ENCODE measurements at places on chromosomes 5 and 9.
A peak's percentile ranks its signal among the peaks of the same experiment; 100 is the strongest.

DNA sequence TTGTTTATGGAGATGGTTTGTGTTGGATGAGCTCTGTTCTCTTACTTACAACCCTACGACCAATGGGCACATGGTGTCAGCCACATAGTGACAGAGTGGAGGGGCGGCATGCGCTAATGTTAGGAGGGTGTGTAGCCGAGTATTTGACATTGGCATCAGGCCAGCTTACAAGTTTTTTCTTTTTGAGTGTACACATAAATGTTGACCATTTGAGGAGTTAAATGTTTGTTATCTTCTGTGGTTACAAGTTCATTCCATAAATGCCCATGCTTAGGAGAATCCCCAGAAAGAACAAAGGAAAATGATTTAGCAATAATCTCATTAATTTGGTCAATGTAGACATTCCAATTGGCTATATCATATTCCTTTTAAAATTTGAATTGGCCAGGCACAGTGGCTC is 180.1 kb upstream of the ELL2 start:
- DNase-seq = no peak

DNA sequence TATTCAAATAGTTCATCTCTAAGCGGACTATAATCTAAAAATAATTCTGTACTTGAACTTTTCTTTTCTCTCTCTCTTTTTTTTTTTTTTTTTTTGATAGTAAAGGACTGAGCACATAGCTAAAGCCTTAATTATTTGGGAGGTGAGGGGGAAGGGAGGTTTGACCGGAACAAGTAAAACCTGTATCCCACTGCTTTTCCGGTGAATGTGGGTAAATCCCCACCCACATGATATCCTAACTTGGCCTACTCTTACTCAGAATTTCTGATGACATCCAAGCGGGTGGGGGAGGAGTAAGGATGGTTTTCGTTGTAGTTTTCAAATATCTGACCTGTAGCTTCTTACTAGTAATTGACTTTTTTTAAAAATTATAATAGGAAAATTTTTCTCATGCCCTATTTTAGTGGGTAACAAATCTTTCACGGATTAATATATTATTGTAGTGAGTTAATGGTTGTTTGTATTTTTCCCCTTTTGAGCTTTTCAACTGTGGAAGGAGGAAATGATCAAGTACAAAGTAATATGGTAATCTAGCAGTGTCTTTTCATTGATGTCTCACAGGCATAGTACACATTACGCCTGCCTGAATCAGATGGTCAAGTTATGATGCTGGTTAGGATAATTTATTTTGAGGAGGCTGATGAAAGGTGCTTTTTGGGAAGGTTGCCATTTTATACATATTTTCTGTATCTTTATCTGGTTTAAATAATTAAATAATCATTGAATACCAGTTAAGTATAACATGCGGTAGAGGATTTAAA is 2.2 kb upstream of the ELL2 start:
- DNase-seq = peak; percentile 75

DNA sequence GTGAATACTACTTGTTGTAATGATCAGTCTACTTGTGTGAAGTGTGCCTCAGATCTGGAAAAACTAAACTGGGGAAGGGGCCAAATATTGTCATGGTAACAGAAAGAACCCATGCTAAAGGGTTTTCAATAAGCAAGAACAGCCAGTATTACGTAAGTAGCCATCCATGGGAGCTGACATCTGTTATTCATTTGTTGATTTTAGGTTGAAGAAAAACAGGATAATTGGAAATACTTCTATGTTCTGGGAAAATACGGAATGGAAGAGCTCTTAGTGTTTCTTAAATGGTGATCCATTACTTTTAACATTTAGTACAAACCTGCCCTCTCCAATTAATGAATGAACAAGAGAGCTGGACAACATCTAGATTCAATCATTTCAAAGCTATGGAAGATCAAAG is 485.8 kb downstream of the NTRK2 start:
- no peak for DNase-seq

GRCh38 chr9:132997591-132997990 is 19.1 kb downstream of the GFI1B start:
- no peak for DNase-seq

DNA sequence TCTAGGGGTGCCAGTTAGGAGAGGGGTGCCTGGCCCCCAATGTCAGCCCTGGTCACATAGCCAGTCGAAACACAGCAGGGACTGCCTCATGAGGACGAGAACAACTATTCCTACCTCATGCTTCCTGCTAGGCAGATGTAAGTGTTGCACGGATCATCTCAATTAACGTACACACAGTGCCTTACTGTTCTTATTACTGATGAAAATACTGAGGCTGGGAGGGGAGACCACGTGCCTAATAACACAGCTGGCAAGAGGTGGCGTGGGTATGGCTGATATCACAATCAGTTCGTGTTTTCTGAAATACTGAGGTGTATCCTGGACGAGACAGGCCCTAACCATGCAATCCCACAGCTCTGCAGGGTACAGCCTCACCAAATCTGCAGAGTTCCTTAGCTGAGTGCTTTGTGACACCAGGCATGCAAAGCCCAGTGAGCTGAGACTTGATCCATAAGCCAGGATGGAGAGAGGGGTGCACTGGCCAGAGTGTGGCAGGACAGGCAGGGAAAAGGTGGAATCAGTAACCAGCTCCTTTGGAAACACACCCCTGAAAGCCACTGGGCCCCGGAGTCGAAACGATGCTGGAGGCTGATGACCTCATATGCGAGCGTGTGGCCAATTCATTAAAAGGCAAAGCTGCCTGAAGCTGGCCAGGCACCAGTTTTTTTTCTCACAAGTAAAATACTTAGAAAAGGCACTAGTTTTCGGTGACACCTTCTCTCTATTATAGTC is 63.9 kb downstream of the PRRT1B start:
- no peak for DNase-seq

DNA sequence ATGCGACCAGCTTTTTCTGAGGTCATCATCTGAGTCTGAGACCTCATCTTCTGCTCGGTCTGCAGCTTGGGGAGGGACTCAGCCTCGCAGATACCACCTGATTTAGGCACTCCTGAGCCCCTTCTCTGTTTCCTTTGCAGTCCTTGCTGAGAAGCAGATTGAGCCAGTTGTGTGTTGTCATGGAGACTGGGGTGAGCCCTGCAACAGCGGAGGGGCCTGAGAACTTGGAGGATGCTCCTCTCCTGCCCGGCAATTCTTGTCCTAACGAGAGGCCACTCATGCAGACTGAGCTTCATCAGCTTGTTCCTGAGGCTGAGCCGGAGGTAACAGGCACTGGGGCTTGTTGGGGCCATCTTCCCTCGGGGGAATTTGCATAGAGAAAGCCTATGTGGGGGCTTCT is 19.2 kb downstream of the TEX53 start:
- DNase-seq = no peak

GRCh38 chr9:6029604-6030274 is 14.3 kb upstream of the RANBP6 start:
- no peak for DNase-seq

DNA sequence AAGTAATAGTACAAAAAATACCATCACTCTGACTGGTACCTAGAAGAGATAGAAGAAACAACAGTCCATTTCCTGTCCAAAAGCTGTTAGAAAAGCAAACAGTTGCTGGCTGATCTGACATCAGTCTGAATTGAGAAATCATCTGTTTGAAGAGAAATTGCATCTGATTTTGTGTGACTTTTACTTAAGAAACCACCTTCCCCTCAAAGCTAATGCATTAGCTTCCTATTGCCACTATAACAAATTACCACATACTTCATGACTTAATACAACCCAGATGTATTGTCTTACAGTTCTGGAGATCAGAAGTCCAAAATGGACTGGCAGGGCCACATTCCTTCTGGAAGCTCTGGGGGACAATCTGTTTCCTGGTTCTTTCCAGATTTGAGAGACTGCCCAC is 385.9 kb upstream of the TLE4 start:
- no peak for DNase-seq

GRCh38 chr5:154284433-154284832 is 93.9 kb downstream of the GALNT10 start:
- peak; percentile 15 for DNase-seq

DNA sequence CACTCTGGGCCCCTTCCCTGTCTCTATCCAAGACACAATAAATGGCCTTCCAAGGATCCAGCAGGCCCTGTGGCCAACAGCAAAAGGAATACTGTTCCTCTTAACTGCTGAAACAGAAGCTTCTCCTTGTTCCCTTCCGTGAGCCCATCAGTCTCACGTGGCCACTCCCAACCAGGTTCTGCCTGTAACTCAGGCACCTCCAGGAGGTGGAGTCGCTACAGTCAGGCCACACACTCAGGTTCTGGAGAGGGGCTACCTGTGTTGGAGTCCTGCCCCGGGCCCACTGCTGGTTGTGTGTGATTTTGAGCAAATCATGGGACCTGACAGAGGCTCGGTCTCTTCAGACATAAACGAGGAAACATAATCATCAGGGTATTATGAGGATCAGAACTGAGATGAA is 10.3 kb downstream of the FAT2 start:
- no peak for DNase-seq

GRCh38 chr9:117796681-117797080 is 92.5 kb downstream of the TLR4 start:
- no peak for DNase-seq

GRCh38 chr9:72444435-72444834 is 77.0 kb upstream of the TMC1 start:
- no peak for DNase-seq

GRCh38 chr9:99506747-99507348 is 284.8 kb downstream of the SEC61B start:
- no peak for DNase-seq

DNA sequence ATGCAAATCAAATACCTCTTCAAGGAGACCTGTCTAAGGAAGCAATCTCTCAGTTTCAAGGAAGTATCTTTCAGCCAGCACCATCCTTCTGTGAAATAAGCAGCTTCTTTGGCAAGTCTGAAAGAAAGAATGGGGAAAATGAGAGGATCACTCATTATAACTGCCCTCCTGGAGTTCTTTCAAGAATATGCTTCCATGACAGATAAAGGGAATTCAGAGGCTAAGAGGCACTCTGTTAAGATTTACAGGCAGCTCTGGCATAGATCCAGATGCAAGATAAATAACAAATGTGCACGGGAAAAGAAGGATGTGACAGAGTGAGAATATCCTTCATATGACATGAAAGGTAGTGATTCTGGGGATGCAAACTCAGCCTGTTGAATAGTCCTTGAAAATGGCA is 348.2 kb upstream of the CCNG1 start:
- DNase-seq = no peak

DNA sequence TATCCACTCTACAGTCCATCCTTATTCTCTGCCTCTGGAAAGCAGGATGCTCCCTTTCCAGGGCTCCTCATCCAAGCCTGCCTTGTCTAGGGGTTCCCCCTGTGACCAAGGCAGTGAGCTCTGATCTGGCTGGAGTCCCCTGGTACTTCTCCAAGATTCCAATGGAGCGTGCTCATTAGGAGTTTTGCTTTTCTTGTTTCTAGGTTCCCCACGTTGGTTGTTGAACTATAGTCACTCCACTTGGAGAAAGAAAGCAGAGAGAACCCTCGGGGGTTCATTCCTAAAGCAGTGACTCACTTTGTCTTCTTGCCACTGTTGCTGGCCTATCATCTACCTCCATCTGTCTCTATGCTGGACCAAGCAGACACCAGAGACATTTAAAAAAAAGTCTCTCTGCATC is 192.6 kb downstream of the TLE4 start:
- no peak for DNase-seq

DNA sequence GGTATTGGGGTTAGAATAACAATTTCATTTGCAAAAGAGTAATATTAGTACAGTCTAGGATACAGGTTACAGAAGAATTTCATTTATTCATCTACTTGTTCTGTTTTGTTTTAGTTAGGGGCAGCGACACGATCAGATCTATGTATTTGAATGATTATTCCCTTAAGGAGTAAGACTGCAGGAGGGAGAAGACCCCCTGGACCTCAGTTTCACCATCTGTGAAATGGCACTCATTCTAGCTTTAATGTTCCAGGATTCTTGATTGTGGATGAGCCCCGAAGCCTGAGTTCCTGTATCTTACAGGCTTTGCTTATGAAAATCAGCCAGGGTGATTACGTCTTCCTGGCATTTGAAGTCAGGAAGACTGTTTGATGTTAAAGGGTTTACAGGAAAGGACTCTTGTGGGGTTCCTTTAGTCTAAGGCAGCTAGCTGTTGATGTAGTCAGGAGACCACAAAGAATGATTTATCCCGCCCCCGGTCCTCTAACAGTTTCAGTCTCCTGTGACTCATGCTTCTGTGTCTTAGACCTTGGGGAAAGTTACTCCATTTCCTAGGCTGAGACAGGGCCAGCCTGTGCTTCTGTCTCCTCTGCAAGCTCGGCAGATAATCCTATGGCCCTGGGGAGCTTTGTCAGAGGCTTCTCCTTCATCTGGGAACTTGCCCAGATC is 11.5 kb downstream of the SMIM3 start:
- DNase-seq = peak; percentile 98

DNA sequence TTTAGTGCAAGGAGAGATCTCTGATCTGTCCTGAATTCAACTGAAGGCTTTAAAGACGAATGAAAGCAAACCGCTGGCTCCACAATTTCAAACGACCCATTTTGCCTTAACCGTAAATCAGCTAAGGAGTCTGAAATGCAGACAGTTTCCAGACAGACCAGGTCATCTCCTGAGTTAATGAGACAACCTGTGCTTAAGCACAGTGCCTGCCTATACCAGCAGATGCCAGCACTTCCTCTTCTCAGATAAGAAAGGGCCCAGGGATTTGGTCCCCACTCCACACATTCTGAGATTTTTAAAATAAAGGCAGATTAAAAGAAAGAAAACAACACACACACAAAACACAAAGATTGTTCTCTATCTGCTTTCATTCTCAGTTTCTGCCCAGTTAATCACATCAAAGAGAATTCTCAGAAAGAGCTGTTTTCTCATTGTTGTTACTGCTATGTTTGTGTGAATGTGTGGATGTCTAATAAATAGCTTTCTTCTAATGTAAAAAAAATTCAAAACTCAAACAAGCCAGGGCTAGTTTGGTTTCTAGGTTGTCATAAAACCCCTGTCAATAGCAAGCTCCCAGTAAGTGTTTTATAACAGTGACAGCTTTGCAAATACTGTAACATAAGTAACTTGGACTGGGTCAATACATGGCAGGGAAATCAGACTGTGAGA is 157.7 kb upstream of the SLC24A2 start:
- DNase-seq = no peak

DNA sequence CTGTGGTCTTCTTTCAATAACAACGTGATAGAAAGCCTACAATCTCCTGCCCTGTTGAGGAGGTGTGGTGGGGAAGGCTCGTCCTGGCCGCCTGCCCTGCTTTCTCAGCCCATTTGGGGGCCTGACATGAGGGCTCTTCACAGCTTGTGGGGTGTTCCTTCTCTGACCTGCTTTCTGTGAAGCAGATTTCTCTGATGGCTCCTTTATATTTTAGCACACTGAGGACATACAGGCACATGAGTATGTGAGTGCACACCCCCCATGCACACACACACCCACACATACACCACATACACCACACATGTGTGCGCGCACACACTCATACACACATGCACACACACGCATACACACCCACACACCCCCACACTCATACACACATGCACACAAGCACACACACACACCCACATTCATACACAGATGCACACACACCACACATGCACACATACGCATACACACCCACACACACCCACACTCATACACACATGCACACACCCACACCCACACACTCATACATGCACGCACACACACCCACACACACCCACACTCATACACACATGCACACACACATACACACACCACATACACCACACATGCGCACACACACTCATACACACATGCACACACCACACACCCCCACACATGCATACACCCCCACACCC is 117.5 kb downstream of the COL5A1 start:
- no peak for DNase-seq

GRCh38 chr9:83349031-83349430 is 189.2 kb downstream of the FRMD3 start:
- no peak for DNase-seq

Data from inflammatory macrophage treated with lipopolysaccharide for 4 hours (primary cell).